ENCODE measurements at places on chromosomes 16 and 17. TPM values are rescaled to one million over a fixed set of nuclear protein-coding genes. Genes with fewer than 3 reads are reported as not detected.

The C16orf54 gene
- polyA plus RNA-seq, result not detected

The KRTAP2-1 gene
- polyA plus RNA-seq, result not detected

The PRAC2 gene
- polyA plus RNA-seq, result not detected

The IKZF3 gene
- polyA plus RNA-seq, result not detected

The MT2A gene
- 2,263 TPM for polyA plus RNA-seq

The CA7 gene
- not detected for polyA plus RNA-seq

The ITGAL gene
- polyA plus RNA-seq, result not detected

The MLLT6 gene
- 21.9 TPM for polyA plus RNA-seq

The TMIGD1 gene
- not detected for polyA plus RNA-seq

The TBC1D3C gene
- not detected for polyA plus RNA-seq

All from mammary epithelial cell (primary cell).